ENCODE measurements at places on chromosomes 4 and X.

DNA sequence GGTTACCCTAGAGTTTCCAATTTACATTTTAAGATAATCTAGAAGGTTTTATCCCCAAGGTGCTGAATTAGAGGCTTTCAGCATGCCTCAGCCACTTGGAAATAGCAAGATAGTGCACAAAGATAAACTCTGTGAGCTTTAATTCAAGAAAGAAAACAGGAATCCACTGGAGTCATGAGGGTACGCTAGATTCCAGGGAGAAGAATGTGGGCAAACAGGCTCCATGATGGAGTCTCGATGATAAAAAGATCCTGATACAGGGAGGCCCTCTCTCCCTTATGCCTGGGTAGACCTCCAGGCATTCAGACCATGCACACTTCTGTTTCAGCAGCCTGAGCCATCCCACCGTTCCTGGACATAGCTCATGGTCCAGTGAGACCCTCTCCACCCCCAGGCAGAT, 344.6 kb upstream of the LCORL start:
- no peak for DNase-seq

- no peak for DNase-seq
Observed at GRCh38 chr4:124519196-124519595, 193.3 kb downstream of the ANKRD50 start.

GRCh38 chrX:78011846-78012245, 42.4 kb upstream of the PGAM4 start:
- DNase-seq, result no peak

DNA sequence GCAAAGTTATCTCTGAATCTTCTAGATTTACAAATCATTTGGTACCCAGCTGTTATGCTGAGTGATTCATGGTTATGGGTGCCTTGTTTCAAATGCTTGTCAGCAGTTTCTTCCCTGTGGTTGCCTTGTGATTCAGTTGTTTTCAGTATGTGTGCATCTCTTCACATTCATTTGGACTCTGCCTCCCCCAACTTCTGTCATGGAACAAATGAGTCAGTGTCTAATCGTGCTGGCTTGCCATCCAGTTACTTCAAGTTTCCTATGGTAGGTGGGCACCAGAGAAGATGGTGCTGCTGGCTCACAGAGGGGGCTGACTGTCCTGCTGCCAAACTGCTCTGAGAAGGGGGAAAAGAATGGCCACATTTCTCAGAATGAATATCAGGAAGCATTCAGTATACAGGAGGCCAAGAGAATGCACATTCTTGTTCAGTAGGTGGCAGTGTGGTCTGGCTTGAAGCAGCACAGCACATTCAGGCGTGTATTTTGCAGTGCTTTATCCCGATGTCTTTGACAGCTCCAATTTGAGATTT, 260.9 kb downstream of the GLUD2 start:
- no peak for DNase-seq

GRCh38 chrX:123797543-123798447, 62.1 kb upstream of the XIAP start:
- no peak for DNase-seq

DNA sequence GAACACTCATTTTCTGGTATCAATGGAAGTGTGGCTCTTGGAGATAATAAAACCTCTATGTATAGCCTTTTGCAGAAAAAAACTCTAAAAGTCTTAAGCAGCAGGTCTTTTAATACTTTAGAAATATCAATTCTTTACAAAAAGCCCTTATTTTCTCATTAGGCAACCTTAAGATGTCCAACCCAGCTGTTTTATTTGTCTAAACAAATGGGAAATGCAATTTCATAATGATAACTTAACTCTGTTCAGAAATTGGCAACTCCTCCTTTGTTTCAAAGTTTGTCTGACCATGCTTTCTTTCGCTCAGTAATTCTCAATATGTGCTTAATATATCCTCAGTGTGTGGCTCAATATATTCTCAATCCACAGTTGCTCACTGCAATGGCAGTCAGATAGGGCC, 196.5 kb upstream of the VEGFC start:
- DNase-seq, result no peak

- DNase-seq, result no peak
Observed at GRCh38 chrX:31516527-31516926, 444.7 kb upstream of the FTHL17 start.

DNA sequence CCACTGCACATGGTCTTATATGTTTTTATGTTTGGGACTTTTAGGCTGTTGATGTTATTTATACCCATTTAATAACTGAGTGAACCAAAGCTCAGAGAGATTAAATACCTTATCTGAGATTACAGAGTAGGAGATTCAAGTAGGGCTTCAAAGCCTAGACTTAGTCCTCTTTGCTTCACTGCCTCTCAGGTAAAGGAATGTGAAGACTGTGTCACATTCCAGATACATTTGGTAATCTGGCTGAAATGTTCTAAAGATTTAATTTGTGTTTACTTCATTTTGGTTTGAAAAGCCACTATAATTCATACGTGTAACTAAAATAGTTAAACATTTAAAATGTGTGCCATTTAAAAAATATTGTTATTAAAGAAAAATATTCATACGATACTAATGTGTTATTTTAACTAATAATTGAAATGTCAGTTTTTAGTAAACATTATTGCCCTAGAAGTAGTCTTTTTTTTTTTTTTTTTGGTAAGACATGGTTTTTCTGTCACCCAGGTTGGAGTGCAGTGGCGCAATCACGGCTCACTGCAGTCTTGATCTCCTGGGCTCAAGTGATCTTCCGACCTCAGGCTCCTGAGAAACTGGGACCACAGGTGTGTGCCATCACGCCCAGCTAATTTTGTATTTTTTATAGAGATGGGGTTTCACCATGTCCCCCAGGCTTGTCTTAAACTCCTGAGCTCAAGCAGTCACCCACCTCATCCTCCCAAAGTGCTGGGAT, 54.3 kb downstream of the WWC2 start:
- DNase-seq, result no peak

- no peak for DNase-seq
Observed at GRCh38 chr4:2256156-2256731, 5.7 kb downstream of the MXD4 start.

DNA sequence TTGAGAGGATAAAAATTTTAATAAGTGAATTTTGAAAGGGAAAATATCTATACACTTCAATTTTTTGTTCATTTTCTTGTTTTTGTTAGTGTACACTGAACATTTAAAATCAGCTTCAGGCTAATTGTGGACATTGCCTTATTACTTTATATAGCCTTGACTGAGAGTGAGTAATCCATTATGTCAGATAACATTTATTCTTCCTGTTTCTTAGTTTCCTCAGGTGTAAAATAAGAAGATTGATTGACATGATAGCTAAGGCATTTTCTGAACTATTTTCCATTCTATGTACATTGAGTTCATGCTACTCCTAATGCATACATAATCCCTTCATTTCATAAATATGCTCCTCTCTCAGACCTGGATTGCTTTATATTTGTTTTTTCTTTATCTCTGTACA, 607.3 kb upstream of the AADAT start:
- DNase-seq, result no peak

- DNase-seq, result no peak
Observed at GRCh38 chr4:154491341-154492271, at the start of gene DCHS2. Gene DCHS2 (minus strand): TSS chr4:154491799. CDS start chr4:154491355, 444 bp downstream.

DNA sequence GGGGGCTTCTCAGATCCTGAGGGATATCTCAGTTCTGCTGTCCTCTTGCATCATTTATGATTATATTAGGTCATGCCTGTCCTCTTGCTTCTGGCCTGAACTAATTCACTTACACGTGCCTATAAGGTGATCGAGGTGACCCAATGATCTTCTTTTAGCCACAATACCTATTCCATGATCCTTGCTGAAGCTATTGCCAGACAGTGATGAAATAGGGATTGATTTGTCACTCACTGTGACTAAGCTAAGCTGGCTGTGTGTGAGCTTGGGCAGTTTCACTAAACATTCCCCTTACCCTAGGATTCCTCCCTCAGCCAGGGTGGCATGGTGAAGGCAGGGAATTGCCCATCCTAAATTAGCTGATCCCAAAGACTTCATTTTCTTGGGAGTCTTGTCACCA, 19.0 kb downstream of the HADH start:
- no peak for DNase-seq

GRCh38 chrX:96756491-96756890, 71.8 kb downstream of the DIAPH2 start:
- no peak for DNase-seq

DNA sequence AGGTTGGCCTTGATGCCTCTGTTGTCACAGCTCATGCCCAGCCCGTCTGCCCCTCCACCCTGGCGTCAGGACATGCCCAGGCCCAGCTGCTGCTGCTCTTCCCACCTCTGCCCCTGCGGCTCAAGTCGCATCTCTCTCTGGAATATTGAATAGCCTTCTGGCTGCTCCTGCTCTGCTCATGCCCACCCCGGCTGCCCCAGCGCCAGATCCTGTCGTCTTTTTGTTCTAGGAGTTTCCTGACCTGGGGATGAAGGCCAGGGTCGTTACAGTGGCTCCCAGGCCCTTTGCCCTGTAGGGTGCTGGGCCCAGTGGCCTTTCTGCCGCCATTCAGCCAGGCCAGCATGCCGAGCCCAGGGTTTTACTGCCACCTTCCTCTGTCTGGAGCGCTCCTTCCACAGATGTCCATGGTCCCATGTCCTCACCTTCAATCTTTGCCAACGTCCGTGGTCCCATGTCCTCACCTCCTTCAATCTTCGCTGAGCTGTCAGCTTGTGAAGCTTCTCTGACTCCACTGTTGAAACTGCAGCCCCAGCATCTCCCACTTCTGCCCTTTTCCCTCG, 9.7 kb downstream of the MAEA start:
- DNase-seq, result no peak

- DNase-seq, result no peak
Observed at GRCh38 chr4:10171055-10171454, 54.5 kb upstream of the WDR1 start.

DNA sequence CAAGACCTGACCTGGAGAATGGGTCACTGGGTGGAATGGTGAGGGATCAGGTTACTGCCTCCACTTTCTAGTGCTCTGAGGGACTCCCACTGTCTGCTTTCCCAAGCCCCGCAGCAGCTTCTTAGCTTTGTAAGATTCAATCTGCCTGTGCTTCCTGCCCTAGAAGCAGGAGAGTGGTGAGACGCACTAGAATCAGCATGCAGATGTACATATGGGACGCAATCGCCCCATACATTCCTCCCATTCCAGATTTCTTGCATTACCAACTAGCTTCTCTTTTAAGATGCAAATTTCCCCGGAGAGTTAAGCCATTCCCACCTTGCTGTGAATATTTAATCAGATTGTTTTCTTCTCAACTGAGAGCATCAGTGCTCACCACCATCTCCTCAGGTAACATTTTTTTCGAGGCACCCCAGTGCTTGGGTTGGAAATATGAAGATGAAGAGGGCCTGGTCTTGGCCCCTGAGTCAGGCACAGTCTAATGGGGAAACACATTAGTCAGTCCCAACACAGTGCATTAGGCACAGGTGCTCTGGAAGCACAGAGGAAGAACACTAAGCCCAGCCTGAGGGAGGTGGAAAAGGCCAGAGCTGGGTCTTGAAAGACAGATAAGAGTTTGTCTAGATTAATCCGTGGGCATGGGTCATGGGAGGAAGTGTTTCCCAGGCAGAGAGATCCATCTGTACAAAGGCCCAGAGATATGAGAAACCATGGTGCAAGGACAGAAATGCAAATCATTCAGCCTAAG, 66.7 kb upstream of the PRPS1 start:
- DNase-seq, result no peak

DNA sequence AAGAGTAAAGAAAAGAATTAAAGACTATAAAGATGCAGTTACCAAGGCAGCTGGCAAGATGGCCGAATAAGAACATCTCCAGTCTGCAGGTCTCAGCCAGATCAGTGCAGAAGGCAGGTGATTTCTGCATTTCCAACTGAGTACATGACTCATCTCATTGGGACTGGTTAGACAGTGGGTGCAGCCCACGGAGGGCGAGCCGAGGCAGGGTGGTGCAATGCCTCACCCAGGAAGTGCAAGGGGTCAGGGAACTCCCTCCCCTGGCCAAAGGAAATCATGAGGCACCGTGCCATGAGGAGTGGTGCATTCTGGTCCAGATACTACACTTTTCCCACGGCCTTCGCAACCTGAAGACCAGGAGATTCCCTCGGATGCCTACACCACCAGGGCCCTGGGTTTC, 20.5 kb downstream of the SPIN4 start:
- DNase-seq, result no peak

GRCh38 chrX:36445566-36445965, 526.0 kb downstream of the CFAP47 start:
- DNase-seq, result no peak

GRCh38 chrX:132532913-132533312, 44.1 kb upstream of the MBNL3 start:
- no peak for DNase-seq

GRCh38 chr4:39574946-39575345, 47.7 kb upstream of the UGDH start:
- DNase-seq, result no peak

DNA sequence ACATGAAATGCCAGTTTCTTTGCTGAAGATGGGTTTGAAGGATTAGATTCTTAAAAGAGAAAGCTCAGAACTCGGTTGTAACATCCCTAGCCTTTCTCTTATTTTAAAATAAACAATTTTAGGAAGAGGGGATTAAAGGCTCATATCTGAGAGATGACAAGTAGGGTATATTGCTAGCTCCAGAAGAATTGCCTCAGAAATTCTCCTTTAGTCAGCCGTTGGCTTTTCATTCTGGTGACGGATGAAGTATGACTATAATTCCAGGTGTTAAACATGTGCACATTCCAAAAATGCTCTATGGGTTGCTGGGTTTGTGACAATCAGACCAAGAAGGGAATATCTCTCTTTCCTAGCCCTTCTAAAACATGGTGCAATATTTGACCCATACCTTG, 17.8 kb downstream of the DKK2 start:
- DNase-seq, result no peak

DNA sequence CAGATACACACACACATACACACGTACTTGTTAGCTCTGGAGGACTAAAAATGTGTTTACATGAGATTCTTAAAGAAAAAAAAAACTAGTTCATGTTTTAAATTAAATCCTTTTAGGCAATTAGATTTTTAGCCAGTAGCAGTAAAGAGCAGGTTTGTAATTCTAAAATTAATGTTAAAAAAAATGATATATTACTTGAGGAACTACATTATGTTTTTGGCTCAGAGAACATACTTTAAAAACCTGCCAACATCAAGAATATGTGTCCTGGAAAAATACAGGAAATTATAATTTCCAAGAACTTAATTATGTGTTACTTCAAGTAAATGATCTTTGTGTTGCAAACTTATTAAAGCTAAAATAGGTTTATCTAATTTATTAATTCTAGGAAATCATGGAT, 594.3 kb upstream of the PCDH7 start:
- DNase-seq, result no peak

DNA sequence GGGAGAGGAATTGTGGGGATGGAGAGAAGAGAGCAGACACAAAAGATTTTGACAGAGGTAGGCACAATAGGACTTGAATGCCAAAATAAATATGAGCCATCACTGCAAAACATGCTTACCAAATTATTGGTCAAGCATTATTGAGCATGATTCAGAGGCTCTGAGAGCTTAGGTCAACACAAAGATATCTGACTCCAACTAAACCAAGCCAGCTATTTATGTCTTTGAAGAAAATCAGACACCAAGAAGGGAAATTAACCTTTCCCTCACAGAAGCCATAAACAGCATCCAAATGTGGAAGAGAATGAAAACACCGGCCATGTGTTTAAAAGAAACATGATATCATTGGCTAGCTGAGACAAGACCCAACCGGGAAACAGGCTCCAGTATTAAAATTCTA, 323.2 kb downstream of the RAB28 start:
- no peak for DNase-seq

Measured in activated CD8-positive, alpha-beta memory T cell treated with anti-CD3 and anti-CD28 coated beads for 4 hours (primary cell).